T47D (cell line): ENCODE measurements at places on chromosomes 3 and 15.
A peak's percentile ranks its signal among the peaks of the same experiment; 100 is the strongest.

GRCh38 chr3:27456554-27456953 lies 27.6 kb downstream of the SLC4A7 start:
- DNase-seq, result no peak

GRCh38 chr3:62439978-62440377 lies 66.6 kb upstream of the FEZF2 start:
- no peak for DNase-seq

DNA sequence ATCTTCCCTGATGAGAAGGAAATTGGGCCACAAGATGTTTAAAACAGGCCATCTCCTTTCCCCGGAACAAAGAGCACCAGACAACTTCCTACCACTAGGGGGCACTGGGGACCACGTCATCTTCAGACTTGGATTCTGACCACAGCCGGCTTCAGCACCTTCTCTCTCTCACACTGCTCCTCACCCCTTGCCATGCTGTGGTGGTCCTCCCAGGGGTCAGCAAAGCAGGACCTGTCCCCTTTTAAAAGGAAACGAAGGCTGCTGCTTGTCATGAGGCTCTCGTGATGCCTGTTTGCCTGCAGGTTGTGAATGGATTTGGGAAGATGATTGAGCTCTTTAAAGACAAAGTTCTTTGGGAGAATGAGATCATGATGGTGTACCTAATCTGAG lies 16.2 kb downstream of the RFT1 start:
- DNase-seq, result peak; percentile 61

- no peak for DNase-seq
These were observed 25.5 kb upstream of the SNRPA1 start for GRCh38 chr15:101320501-101321052.

- DNase-seq, result no peak
These were observed 39.1 kb downstream of the TRPM1 start for GRCh38 chr15:31062310-31062847.

GRCh38 chr3:14631687-14632441 lies 19.7 kb upstream of the CCDC174 start:
- DNase-seq, result no peak

GRCh38 chr3:189626286-189626685 lies 4.9 kb upstream of the TP63 start:
- DNase-seq, result no peak

- no peak for DNase-seq
These were observed 127.3 kb upstream of the PRICKLE2 start for GRCh38 chr3:64352639-64352992.

GRCh38 chr3:170889132-170889531 lies 19.1 kb upstream of the RPL22L1 start:
- no peak for DNase-seq

DNA sequence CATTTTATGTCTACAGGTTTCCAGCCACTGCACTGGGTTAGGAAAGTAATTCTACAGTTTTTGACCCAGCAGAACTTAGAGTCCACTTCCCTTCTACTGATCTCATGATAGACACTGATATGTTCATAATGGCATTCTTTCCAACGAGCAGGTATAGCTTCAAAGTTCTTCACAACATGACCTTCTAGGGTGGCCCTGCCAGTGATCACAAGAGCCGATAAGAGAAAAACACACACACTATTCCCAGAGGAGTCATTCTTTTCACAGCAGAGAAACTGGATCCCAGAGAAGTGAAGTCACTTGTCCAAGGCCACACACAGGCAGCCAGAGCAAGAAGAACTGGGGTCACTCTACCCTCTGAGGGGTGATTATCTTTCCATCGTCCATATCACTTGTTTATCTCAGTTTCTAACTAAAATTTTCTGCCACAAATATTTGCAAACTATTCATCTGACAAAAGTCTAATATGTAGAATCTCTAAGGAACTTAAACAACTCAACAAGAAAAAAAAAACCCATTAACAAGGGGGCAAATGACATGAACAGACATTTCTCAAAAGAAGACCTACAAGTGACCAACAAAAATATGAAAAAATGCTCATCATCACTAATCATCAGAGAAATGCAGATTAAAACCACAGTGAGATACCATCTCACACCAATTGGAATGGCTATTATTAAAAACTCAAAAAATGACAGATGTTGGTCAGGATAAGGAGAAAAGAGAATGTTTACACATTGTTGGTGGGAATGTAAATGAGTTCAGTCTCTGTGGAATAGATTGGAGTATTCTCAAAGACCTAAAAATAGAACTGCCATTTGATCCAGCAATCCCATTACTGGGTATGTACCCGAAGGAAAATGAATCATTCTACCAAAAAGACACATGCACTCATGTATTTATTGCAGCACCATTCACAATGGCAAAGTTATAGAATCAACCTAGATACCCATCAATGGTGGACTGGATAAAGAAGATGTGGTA lies 31.5 kb downstream of the SPTSSB start:
- DNase-seq, result peak; percentile 56

DNA sequence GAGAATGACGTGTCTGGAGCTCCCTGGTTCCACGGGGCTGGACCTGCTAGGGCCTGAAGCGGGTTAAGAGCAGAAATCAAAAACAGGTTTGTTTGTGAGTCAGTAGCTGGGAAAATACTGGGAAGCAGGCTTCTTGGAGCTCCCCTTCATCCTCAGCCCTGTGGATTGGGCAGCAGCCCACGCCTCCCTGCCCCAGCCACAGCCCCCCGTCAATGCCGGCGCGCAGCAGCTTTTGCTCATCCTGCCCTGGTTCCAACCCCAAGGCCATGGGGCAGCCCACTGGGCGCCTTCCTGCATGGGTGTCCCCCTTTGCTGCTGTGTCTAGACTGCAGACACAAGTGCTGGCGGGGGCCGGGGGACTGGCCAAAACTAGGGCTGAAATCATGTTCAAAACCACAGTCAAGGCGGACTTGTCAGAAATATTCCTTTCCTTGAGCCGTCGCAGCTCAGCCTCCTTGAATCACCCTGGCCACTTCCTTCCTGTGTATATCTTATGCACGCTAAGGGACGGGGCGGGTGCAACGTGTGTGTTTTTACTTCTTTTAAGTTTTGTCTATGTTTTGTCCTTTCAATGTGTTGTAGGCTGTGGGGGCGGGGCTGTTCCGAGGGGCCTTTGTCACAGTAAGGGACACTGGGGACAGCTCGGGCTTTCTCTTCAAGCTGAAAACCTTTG lies 108.1 kb downstream of the KLF13 start:
- DNase-seq, result no peak

DNA sequence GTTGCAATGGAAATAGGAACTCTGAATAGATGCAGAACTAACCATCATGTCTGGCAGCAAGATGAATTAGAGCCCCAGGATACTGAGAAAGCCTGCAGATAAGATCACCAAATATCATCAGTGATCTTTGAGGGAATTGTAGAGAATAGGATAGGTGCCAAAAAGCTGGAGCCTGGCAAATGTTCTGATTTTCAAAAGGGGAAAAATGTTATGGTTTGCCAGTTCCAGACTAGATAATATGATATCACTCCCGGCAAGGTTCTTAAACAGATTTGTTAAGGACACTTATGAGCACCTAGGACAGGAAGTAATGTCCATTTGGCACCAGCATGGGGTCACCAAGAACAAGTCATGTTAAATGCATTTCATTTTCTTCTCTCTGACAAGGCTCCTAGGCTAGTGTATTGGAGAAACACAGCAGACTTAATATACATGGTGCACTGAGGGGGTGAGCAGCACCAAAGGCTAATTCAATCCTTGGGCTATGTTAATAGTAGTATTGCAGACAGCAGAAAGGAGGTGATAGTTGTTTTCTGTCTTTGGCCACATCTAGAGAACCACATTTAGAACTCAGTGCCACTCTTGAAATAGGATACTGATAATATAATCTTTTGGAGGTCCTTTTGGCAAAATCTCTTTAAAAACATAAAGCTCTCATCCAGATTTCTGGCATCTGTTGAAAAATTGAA lies 4.8 kb downstream of the SRGAP3 start:
- DNase-seq, result no peak

DNA sequence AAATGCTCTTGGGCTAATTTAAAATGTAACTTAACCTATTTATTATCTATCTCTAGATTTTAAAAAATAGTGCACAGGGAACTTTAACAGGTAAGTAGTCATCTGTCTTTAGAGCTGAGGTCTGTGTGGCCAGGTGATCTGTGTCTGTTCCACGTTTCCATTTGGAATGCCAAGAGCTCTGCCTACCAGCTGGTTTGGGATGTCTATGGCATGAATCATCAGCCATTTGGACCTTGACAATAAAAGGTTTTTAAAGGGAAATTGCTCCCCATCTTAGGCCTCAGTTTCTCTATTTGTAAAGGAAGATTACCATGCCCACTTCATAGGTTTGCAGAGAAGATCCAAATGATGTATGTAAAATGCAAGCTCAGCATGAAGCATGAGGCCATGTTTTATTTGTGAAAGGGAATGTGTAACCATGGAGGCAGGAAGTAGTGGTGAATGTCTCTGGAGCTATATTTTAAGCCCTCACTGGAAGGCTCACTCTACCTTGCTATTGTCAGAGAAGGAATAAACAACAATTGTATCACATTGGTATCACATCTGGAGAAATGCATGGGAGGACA lies 548.1 kb upstream of the LMCD1 start:
- DNase-seq, result no peak

GRCh38 chr15:71060983-71061382 lies 54.3 kb upstream of the THSD4 start:
- DNase-seq, result no peak

- peak; percentile 47 for DNase-seq
These were observed 137.7 kb downstream of the NUP210 start for GRCh38 chr3:13282358-13282985.

DNA sequence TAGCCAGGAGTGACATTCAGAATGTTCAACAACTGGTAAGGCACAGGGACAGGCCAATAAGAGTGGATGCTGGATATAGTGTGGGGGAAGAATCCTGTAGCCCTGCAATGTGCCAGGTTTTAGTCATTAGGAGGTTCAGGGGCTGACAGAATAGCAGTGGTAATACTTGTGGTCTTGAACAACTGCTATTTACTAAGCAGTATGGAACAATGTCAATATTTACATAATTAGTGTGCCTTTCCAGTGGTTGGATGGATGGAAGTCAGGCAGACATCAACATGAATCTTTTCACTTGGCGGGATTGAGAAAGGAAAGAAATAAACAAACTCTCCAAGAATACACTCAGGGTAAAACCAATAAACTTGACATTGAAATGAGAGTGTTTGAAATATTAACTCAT lies 55.1 kb downstream of the OTOL1 start:
- no peak for DNase-seq

GRCh38 chr15:65132878-65133547 lies 595 bp downstream of the PDCD7 start:
- peak; percentile 60 for DNase-seq

DNA sequence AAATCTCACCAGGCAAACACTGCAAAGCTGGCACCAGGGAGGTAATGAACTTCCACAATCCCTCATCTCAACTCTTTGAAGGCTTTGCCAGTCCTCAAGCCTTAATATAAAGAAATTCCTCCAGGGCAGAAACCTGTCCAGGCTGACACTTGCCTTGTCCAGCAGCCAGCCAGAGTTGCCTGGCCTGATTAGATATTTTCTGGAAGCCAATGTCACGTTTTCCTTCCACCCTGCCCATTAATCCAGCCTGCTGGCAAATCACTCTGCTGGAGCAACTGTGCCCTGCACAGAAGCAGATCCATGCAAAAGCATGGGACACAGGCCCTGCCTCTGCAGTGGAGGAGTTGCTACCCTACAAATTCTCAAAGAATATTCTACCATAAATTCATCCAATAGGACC lies 56.5 kb downstream of the HEG1 start:
- DNase-seq, result no peak

- no peak for DNase-seq
These were observed 13.9 kb upstream of the TEX9 start for GRCh38 chr15:56351353-56351752.

- DNase-seq, result peak; percentile 53
These were observed 8.8 kb downstream of the RPL39L start for GRCh38 chr3:187130346-187131066.

DNA sequence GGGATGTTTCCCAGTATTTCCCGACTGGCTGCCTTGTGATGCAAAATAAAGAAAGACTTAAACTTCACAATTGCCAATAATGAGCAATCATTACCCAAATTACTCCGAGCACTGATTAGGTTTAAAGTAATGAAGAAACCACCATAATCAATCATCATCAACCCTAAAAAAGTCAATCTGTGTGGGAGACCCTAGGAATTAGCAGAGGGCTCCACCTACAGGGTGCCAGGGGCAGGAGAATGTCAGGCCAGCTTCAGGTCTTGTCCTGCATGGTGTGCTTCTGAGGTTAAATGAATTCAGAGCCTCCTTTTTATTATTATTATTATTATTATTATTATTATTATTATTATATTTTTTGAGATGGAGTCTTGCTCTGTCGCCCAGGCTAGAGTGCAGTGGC lies 478.0 kb upstream of the ARRDC4 start:
- DNase-seq, result no peak

DNA sequence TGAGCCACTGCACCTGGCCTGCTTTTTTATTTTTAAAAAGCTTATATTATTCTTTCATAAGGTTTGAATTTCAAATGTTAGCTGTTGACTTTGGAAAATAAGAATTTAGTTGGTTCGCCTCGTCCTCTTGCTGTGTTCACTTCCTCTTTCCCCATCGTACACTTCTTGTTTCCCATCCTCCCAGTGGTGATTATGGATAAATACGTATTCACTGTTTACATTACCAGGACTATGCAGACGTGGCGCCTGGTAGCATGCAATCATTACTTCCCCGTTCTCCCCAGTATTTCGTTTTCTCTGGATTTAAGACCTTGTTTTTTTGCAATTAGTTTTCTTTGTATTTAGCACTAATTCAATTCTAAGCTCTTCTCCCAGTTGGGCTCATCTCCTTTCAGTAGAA lies 70.1 kb downstream of the LMLN start:
- DNase-seq, result no peak

- DNase-seq, result no peak
These were observed 493.3 kb downstream of the MAGI1 start for GRCh38 chr3:65545429-65545828.

GRCh38 chr3:129409541-129409940 lies 18.9 kb downstream of the EFCAB12 start:
- no peak for DNase-seq

GRCh38 chr3:29531644-29532043 lies 250.8 kb downstream of the RBMS3 start:
- no peak for DNase-seq

DNA sequence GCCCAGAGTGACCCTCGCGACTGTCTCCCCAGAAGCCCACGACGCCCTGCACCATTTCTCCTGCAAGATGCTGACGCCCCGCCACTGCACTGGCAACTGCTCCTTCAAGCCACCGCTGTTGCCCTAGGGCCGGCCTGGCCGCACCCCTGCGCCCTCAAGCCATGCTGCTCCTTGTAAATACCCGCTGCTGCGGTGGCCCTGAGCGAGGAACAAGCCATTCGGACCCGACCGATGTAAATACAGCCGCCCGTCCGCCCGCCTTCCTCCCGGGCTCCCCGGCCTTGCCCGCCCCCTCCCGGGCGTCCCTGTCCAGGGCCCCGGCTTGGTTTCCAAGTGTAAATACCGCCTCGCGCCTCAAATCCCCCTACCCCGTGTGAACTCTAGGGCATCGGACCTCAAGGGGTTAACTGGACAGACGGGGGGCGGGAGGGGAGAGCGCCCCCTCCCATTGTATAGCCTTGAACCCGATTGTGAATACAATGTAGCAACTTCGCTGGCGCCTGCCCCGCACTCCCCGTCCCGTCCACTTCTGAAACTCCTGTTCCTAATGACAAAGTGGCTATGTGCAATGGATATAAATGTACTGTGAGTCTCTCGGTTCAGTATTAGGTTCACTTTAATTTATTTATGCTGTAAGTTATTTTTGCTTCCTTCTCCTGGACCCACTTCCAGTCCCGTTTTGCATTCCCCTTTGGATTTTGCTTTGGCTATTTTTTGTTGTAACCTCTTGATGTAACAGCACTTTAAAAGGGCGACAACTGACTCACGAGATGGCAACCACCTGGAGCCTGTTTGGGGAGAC lies 5.9 kb downstream of the RNU6-1 start:
- DNase-seq, result peak; percentile 68

- DNase-seq, result no peak
These were observed 54.2 kb upstream of the RPL32 start for GRCh38 chr3:12895391-12896062.
